ENCODE measurements at places on chromosomes 3 and 15. TPM values are rescaled to one million over a fixed set of nuclear protein-coding genes. Genes with fewer than 3 reads are reported as not detected.

The VGLL3 gene
- total RNA-seq = 1.1 TPM

DNA sequence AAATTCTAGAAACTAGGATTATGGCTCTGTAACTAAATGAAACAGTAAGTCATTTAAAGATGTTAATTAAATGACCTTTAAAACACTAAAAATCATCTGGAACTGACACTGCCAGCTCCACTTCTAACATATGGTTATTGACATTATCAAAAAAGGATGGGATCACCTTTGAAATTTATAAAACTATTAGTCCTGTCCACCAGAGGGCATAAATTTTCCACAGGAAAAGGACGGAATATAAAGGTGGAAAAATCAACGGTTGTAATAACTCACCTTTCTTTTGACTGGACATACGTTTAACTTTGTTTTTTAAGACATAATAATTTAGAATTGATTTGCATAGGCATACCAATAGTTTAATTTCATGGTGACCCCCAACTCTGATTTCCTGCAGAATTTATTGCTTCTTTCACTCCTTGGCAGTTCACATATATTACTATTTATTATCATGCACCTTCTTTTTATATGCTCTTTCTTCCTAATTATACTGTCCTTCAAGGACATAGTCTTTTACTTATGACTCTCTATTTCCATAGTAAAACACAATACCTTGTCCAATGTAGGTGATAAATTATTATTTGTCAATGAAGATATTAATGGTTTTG lies 345.7 kb downstream of the CADM2 start:
- no peak for DNase-seq

GRCh38 chr3:113019182-113020137 lies 28.7 kb downstream of the GTPBP8 start:
- DNase-seq = peak; percentile 27

The NLGN1 gene
- 3.0 TPM for total RNA-seq

GRCh38 chr3:114406286-114406685 lies 112.5 kb downstream of the TIGIT start:
- no peak for DNase-seq

DNA sequence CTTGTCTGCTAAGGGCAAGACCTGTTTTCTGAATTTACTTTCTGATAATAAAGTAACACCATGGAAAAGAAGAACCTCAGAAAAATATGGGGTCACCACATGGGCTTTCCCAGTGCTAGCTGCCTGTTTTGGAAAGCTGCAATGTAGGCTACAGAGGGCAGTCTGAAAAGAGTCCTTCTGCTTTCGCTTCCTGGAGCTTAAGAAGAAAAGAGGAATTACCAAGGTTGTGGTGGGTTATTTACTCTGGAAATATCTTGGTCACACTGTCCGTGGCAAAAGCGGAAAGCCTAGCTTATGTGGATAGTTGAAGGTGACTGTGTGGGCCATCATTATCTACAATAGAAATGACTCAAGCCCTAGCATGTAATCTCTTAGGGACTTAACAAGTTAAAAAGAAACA lies 31.7 kb upstream of the IP6K2 start:
- no peak for DNase-seq

Data from glomerular endothelial cell (primary cell).